ENCODE measurements at places on chromosomes 5 and 9.

- DNase-seq: no peak
Measured at GRCh38 chr9:123063896-123064295, 30.4 kb downstream of the GPR21 start.

DNA sequence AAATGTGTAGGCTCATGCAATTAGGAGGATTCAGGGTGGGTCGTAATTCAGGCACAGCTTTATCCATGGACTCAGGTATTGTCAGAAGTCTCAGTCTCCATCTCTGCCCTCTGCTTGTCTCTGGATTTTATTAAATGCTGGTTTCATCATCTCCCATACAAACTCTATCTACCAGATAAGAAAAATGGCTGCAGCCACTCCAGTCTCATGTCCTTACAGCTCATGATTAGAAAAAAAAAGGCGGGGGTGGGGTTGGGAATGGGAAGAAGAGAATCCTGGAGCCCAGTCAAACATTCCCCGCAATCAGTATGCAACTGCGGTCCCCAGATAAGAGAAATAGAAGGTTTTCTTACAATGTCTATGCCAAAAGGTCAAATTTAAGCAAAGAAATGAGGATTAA is 7.6 kb upstream of the FBXO38 start:
- no peak for DNase-seq

GRCh38 chr9:136596217-136596616 is 50.4 kb upstream of the NOTCH1 start:
- no peak for DNase-seq

DNA sequence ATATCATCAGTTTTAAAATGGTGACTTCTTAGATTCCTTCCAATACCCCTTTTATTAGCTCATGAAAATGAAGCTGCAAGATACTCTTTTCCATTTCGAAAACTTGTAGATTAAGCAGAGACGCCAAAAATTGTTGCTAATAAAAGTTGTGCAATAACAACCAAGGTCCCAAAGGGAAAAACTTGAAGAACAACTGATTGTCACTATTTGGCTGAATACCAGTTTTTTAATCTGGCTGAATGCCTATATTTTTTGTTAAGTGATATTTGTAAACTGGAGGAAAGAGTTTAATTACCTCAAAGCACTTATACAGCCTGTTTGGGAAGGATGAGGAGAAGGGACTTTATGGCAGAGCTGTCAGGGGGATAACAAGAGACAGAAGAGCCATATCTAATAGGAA is 14.6 kb downstream of the C5orf58 start:
- no peak for DNase-seq

Data from fibroblast of skin of left biceps (primary cell).